ENCODE measurements at places on chromosomes 3 and 15. TPM values are rescaled to one million over a fixed set of nuclear protein-coding genes. Genes with fewer than 3 reads are reported as not detected.

TERC gene
- not detected for total RNA-seq

GOLGA8G gene
- not detected for total RNA-seq

FRMD5 gene
- 0.09 TPM for total RNA-seq

SMAD6 gene
- 0.40 TPM for total RNA-seq

GOLGA8S gene
- 0.07 TPM for total RNA-seq

DISP2 gene
- 0.02 TPM for total RNA-seq

UCN2 gene
- total RNA-seq: not detected

STXBP5L gene
- not detected for total RNA-seq

UBE2E1 gene
- total RNA-seq: 72.6 TPM

Measured in activated CD4-positive, alpha-beta T cell treated with anti-CD3 and anti-CD28 coated beads, Interleukin-2, amount 10 ng/mL, durations not matched to agents 24 days and 14 days (primary cell).